CD4-positive, alpha-beta T cell (primary cell): ENCODE measurements at places on chromosomes 12 and 14.

- H3K36me3 ChIP-seq, result no peaks in the 10 kb centered on the region
- no peak overlapping the region for H3K4me3 ChIP-seq
- no peak overlapping the region for H3K27ac ChIP-seq
- no peak for DNase-seq
Observed at GRCh38 chr12:131430158-131430742, 280.6 kb upstream of the SFSWAP start.

DNA sequence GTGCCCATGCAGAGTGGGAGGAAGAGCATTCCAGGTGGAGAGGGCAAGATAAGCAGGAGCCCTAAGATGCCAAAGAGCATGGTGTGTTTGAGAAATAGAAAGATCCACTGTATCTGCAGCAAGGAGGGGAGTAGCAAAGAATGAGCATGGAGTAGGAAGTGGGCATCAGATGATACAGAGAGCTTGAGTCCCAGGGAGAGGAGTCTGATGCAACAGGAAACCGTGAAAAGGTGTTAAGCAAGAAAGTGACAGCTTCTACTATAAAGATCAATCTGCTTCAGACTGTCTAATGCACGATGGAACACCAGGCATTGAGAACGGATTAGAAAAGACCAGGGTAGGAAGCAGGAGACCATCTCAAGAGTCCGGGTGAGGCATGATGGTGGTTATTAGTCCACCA is 12.3 kb upstream of the GPRC5D start:
- H3K4me1 ChIP-seq, result no peaks in the 10 kb centered on the region
- H3K27me3 ChIP-seq, result no peaks in the 10 kb centered on the region
- no peaks in the 10 kb centered on the region for H3K36me3 ChIP-seq
- DNase-seq, result no peak

- H3K36me3 ChIP-seq, result no peaks in the 10 kb centered on the region
- no peak overlapping the region for H3K4me3 ChIP-seq
- H3K4me1 ChIP-seq, result no peaks in the 10 kb centered on the region
- DNase-seq, result no peak
- H3K27ac ChIP-seq, result no peak overlapping the region
Observed at GRCh38 chr12:105706321-105706972, 376.0 kb downstream of the C12orf75 start.

GRCh38 chr14:34113005-34113511 is 162.2 kb upstream of the EGLN3 start:
- H3K36me3 ChIP-seq, result no peaks in the 10 kb centered on the region
- H3K4me3 ChIP-seq, result no peak overlapping the region
- no peak for DNase-seq
- H3K27me3 ChIP-seq, result no peaks in the 10 kb centered on the region
- H3K4me1 ChIP-seq, result no peaks in the 10 kb centered on the region

- H3K36me3 ChIP-seq, result peaks cover under 1% of the 10 kb centered on the region
- H3K27me3 ChIP-seq, result no peaks in the 10 kb centered on the region
- no peak overlapping the region for H3K4me3 ChIP-seq
- no peaks in the 10 kb centered on the region for H3K4me1 ChIP-seq
- no peak for DNase-seq
- no peak overlapping the region for H3K27ac ChIP-seq
Observed at GRCh38 chr14:77667331-77667730, 40.5 kb downstream of the ALKBH1 start.

GRCh38 chr12:111788178-111788654 is 21.5 kb downstream of the ALDH2 start:
- no peak overlapping the region for H3K27ac ChIP-seq
- no peaks in the 10 kb centered on the region for H3K27me3 ChIP-seq
- no peak for DNase-seq
- no peaks in the 10 kb centered on the region for H3K36me3 ChIP-seq
- no peaks in the 10 kb centered on the region for H3K4me1 ChIP-seq
- H3K4me3 ChIP-seq, result no peak overlapping the region
